ENCODE measurements at places on chromosomes 3 and 15.
A peak's percentile ranks its signal among the peaks of the same experiment; 100 is the strongest.

- no peak for DNase-seq
These were observed 29.7 kb downstream of the EFCAB12 start for GRCh38 chr3:129398803-129399144.

DNA sequence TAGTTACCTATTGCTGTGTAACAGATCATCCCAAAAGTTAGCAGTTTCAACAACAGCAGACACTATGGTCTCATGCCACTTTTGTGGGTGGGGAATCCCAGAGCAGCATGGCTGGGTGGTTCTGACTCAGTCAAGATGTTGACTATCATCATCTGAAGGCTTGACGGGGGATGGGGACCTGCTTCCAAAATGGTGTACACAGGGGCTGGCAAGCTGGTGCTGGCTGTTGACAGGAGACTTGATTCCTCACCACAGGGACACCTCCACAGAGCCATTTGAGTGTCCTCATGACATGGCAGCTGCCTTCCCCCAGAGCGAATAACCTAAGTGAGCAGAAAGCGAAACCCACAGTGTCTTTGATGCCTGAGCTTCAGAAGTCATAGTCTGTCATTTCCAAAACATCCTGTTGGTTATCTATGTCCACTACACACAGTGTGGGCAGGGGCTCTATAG is 19.1 kb downstream of the DNAJB8 start:
- DNase-seq: no peak

DNA sequence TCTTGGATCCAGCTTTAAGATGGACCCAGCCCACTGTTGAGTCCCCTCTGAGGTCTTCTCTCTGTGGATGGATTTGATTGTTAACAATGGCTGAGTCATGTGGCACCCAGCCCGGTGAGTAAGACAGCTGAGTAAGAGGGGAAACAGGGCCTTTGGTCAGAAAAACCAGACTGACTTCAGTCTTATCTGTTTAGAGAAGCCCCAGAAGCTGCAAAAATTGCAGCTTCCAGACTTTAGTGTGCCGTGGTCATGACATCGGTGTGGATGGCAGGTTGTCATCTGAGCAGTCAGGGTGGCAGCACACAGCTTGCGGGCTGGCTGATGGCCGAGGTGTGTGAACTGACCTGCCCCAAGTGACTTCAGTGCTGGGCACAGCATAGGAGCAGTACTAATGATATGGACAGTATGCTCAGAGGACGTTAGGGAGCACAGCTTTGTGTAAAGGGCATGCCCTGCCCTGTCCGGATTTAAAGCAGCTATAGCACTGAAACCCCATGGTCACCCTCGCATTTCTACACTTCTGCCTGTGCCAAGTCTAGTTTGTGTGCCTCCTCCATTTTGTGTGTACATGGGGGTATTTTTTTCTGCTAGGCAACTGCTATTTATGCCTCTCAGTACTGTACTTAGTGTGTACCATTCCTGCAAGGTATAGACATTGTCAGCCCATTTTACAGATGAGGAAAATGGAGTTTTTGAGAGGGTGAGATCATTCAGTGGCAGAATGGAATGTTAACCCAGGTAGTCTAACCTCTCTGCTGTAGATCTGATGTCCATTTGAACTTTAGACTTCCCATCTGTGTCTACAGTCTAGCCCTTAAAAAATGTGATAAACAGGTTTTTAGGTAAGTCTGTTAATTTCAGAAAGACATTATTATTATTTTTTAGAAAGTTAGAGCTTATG is 44.4 kb downstream of the FLNB start:
- DNase-seq: peak; percentile 73

DNA sequence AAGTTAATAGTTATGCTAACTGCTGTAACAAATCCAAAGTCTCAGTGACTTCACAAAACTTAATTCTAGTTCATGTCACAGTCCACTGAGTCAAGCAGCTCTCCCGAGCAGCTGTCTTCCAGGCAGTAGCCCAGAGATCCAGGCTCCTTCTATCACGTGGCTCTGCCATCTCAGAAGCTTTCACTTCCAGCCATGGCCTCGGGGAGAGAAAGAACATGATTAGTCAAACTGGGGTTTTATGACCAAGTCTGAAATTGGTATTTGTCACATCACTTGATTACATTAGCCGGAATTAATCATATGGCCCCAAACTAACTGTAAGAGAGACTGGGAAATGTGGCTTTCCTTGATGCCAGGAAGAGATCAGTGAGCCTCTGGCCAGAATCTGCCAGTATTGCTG is 70.2 kb upstream of the DGKG start:
- DNase-seq: no peak

DNA sequence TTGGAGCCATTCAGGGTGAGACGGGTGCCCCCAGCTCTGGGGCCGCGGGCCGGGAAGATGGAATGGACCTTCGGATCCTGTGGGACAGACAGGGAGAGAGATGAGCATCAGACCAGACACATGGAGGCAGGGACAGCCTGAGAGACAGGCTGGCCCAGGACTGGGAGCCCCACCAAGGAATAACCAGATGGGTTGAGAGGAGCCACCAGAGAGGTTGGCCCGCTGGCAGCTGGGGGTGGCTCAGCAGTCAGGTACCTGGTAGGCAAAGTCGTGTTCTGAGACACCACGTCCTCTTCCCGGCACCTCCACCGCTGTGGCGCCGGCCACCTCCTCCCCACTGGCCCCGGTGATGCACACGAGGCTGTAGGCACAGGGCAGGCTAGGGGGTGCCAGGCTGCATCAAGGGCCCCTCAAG is 13.8 kb downstream of the PLXNB1 start:
- DNase-seq: no peak

GRCh38 chr3:70833239-70833960 is 521.0 kb upstream of the MDFIC2 start:
- no peak for DNase-seq

DNA sequence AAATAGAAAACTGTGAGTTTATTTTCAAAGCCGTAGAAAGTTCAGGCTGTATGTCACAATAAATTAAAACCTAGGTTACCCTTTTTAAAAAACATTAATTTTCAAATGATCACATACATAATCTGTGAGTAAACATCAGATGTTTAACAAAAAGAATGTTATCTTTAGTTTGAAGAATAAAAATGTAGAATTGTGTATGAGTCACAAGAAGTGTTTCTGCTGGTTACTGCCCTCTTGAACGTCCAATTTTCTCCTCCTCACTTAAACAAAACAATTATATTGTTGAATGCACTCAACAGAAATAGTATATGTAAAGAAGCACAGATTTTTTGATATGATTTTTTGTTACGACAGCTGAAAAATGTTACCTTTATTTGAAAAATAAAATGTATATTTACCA is 855.1 kb downstream of the ROBO1 start:
- no peak for DNase-seq

- DNase-seq: no peak
These were observed 8.0 kb downstream of the FBLN2 start for GRCh38 chr3:13556917-13557316.

GRCh38 chr3:126292318-126293070 is 64.7 kb downstream of the KLF15 start:
- DNase-seq: no peak

DNA sequence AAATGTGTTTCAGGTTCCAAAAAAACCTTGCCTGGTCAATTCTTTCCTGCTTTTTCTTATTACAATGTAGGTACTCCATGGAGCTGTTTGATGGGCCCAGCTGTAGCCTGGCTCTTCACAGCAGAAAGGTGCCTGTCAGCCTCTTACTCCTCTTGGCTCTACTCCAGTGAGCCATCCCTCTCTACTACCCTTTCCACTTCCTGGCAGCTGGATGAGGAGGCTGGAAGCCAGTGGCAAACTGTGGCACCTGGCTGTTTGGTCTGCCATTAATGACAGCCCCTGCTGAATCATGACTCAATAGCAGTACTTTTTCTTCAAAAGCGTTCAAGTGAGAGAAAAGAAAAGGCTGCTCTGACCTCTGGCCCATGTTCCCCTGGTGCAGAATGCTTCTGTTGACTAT is 618.1 kb downstream of the PYDC2 start:
- no peak for DNase-seq

DNA sequence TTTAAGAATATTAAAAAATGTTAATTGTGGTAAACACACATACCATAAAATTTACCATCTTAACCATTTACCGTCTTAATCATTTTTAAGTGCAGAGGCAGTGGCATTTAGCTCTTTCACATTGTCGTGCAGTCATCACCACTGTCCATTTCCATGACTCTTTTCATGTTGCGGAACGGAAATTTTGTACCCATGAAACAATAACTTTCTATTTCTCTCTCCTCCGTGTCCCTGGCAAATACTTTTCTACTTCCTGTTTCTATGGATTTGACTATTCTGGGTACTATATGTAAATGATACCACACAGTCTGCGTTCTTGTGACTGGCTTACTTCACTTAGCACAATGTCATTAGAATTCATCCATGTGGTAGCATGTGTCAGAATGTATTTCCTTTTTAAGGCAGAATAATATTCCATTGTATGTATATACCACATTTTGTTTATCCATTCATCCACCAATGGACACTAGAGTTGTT is 27.9 kb downstream of the AKAP13 start:
- no peak for DNase-seq

- no peak for DNase-seq
These were observed 1030.9 kb downstream of the ROBO1 start for GRCh38 chr3:78736863-78737262.

- no peak for DNase-seq
These were observed 71.5 kb downstream of the LRRC28 start for GRCh38 chr15:99322643-99323405.

DNA sequence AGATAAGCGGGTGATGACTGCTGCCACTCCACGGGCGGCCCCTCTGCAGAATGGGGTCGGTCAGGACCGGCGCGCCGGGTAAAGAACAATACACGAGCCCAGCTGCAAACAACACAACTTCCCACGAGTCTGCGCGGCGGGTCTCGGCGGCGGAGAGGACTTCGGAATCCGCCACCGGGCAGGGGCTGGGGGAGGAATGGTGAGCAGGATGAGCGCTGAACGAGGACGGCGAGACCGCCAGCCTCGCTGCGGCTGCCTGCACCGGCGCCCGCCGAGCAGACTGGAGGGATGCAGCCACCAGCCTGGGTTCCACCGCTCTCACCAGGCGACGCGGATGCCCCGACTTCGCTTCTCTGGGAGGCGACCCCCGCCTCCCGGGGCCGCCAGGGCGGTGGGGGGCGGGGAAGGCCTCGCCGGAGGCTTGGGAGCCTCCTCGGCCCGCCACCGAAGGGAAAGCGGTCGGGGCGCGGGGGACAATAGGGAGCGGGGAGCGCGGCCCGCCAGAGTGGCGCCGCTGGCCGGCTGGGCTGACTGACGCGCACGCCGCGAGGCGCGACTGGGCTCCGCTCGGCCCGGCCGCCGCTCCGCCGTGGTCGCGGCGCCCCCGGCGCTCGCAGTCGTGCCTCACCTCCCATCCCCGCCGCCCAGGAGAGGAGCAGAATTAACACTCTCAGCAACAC is 515 bp downstream of the ADAM10 start:
- DNase-seq: peak; percentile 73

DNA sequence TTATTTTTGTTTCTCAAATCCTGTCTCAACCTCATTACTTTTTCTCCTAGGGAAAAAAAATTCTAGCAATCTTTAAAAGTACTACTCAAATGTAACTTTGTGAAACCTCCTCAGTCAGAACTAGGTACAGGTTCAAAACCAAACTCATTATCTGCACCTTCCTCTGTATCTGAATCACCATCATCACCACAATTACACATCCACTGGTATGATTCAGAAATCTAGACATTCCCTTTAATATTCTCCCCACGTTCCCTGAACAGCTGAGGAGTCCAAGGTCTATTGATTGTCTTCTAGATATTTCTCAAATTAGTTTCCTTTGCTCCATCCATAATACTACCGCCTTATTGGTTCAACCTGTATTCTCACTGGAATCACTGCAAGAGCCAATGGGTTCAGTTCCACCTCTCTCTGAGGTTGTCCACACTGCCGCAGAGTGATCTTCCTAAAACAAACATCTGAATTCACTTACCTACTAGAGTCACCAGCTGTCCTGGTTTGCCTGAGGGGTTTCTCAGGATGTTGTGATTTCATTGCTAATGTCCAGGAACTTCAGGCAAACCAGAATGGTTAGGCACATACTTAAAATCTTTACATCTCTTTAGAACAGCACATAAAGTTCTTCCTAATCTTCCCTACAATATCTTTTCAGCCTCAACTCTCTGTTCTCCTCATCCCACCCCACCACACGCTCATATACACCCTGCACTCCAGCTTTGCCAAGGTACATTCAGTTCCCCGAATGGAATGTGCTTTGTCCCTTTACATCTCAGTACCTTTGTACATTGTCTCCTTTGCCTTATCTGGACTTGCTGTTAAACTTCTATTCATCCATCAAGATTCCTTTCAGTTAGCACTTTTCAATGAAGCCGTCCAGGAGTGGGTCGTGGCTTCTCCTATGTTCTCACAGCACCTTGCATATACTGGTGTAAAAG is 24.2 kb downstream of the ATP13A4 start:
- DNase-seq: no peak
